NCI-H510A treated with DMSO at 0.1 percent for 48 hours (cell line): ENCODE measurements at places on chromosomes 4 and X.
A peak's percentile ranks its signal among the peaks of the same experiment; 100 is the strongest.

DNA sequence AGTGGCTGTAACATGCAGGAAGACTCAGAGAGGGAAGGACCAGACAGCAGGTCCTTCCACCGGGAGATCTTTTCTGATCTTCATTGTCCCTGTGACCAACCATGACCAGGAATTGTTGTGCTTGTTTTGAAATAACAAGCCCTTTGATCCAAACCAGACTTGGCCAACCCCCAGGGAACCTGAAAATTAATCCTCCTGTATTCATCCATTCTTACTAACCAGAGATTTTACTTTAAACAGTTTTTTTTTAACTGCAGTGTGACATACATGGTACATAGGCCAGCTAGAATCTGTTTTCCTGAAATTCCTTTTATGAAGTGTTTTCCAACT lies 4.0 kb downstream of the WFS1 start:
- DNase-seq: no peak

DNA sequence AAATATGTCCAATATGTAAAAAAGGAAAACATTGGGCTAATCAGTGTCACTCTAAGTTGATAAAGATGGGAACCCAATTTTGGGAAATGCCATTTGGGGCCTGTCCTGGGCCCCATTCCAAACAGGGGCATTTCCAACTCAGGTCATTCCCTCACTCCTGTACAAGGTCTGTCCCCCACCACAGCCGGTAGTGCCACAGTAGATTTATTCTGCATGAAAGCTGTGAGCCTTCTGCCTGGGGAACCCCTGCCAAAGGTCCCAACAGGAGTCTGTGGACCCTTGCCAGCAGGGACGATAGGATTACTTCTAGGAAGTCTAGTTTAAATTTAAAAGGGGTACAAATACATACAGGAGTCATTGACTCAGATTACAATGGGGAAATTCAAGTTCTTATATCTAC lies 317.6 kb upstream of the GNPDA2 start:
- DNase-seq: no peak

DNA sequence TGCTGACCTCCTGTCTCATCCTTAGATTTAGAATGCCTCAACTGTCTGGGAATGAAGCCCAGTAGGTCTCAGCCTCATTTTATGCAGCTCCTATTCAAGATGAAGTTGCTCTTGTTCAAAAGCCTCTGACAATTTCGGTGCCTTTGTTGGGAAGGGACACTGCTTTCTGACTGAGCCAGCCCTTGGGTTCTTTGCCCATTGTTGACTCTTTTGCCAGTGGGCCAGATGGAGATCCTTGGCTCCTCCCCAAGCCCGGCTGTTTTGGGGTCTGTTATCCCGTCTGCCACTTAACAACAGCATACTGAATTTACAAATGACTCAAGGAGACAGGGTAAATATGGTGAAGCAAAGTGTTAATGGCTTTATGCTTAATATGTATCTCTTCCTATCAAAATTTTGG lies 58.3 kb upstream of the PRKX start:
- no peak for DNase-seq

DNA sequence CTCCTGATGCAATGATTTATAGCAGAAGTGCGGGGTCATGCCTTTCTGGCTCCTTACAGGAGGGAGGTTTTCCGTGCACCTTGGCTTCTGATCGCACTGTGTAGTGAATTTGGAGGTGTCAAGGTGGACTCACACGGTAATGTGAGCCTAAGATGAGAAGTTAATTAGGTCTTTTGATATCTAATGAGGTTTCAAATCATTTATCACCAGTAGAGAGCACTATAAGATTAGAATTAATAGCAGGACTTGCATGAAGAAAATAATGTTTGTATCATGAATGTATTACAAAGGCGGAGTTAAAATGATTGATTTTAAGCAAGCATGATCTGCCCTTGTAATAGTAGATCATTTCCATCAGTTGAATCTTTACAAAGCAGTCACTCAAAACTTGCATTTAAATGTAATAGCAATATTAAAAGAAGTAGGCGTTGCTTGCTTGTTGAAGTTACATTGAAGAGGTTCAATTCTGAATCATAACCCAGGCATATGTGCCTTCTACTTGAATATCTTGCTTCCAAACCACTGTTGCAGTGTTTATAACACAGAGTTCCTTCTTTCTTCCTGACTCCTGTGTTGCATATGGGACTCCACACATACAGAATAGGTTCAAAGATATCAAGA lies 152.1 kb downstream of the FMR1NB start:
- DNase-seq: no peak

- DNase-seq: no peak
Observed at GRCh38 chrX:13373431-13374187, 53.8 kb upstream of the ATXN3L start.

DNA sequence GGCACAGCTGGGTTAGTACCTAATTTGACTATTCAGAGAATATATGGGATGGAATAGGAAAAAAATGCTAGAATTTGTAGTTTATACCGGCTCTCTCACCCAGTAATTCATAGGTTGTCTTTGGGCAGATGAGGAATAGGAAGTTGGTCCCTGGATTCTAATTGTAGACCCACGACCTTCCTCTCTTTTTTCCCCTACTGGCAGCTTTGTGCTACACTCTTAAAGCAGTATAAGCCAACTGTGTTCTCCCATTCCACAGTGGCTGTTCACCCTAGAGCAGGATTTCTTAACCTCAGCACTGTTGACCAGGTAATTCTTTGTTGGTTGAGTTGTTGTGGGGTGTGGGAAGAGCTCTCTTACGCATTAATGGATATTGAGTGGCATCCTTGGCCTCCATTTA lies 92.9 kb downstream of the FNIP2 start:
- no peak for DNase-seq

DNA sequence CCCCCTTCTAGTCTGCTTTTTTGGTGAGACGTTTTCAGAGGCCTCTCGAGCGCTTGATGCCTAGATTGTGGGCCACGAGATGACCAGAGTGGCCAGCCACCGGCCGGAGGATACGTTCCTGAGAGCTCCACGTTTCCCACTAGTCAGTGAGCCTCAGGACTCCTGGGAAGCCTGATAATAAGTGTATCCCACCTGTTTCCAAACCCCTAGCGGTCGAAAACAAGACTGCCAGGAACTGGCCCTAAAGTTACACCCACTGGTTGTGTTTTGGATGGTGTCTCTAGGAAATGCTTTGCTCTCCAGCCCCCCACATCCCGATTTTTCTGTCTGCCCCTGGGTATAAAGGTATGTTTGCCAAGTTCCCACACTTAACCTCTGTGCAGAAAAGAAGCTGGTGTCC lies 4.6 kb upstream of the RS1 start:
- peak; percentile 23 for DNase-seq

DNA sequence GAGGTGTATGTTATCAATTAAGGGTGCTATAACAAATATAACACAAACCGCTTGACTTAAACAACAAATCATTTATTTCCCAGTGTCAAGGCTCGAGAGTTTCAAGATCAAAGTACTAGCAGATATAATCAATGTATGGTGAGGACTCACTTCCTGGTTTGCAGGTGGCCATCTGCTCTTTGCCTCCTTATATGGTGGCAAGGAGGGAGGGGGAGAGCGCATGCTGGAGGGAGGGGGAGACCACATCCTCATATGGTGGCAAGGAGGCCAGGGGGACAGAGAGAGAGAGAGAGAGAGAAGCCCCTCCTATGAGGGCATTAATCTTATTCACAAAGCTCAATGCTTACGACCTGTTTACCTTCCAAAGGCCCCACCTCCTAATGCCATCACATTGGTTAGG lies 372.3 kb upstream of the SPOCK3 start:
- DNase-seq: peak; percentile 46

DNA sequence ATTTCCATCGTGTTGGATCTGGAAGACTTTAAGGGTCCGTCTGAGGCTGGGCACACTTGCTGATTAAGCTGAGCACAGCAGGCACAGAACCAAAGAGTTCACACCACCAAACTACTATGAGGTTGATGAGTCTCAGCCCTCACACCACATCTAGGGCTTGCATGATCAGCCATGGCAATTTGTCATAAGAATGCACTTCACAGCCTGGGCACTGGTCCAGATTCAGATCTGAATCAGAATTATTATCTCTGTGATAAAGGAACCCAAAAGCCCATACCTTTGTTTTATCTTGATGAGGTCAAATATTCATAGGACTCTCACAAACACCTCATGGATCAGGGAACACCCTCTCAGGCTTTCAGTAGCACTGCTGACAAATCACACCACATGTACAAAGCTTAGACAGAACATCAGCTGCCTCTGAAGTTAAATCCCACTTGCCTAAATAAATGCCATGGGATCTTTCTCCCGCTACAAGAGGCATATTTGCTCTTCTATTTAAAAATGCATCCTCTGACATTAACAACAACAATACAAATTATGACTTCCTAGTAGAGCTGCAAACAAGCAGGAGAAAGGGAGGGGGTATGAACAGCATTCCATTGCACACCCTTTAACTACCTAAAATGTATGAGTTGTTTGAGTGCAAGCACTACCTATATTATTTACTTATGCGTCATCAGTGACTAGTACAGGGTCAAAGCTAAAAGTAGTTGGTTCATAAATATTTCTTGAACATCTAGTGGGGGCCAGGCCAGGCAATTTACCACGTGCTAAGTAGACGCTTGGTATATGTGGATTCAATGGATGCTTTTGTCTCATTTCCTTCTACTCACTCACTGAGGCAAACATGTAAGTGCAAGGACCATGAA lies 186.3 kb upstream of the FGF13 start:
- no peak for DNase-seq

DNA sequence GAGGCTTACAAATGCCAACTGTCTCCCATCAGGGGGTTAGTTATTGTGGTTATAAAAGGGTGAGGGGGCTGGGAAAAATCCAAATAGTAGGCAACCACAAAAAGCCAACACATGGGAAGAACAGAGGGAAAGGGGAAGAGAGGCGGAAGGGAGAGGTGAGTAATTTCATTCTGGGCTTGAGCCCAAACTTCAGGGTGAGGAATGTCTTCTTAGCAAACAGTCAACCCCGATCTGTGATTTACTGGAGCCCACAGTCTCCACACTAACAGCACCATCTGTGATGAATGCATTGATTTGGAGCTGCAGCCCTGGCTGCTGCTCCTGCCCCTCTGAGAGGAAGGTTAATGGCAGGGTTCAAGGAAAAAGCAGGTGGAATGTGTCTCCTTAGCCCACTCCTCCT lies 162.2 kb upstream of the GPR101 start:
- no peak for DNase-seq

- no peak for DNase-seq
Observed at GRCh38 chr4:90844241-90844640, 717.0 kb downstream of the CCSER1 start.

- DNase-seq: no peak
Observed at GRCh38 chr4:168119890-168120289, 27.6 kb downstream of the ANXA10 start.

DNA sequence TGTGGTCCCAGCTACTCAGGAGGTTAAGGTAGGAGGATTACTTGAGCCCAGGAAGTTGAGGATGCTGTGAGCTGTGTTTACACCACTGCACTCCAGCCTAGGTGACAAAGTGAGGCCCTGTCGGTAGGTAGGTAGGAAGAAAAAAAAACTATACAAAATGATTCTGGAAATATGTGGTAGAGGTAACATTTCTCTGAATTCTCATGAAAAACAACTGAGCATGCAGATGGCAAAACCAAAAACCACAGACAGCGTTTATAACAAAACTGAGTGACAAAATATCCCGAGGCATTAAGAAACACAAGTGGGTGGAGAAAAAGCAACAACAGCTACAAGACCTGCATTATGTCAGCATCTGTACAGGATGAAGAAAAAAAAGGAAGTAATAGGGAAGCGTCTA lies 211.7 kb downstream of the DLG3 start:
- DNase-seq: no peak

DNA sequence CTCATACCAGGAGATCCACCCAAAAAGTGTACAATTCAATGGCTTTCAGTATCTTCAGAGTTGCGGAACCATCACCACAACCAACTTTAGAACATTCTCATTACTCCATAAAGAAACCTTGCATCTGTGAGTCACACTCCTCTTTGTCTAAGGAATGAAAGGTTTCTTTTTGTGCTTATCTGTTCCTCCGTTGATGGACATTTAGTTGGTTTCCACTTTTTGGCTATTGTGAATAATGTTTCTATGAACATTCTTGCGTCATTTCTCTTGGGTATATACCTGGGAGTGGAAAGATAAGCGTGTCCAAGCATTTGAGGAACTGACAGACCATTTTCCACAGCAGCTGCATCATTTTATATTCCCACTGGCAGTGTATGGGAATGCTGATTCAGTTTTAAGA lies 10.6 kb downstream of the FAM184B start:
- DNase-seq: no peak

DNA sequence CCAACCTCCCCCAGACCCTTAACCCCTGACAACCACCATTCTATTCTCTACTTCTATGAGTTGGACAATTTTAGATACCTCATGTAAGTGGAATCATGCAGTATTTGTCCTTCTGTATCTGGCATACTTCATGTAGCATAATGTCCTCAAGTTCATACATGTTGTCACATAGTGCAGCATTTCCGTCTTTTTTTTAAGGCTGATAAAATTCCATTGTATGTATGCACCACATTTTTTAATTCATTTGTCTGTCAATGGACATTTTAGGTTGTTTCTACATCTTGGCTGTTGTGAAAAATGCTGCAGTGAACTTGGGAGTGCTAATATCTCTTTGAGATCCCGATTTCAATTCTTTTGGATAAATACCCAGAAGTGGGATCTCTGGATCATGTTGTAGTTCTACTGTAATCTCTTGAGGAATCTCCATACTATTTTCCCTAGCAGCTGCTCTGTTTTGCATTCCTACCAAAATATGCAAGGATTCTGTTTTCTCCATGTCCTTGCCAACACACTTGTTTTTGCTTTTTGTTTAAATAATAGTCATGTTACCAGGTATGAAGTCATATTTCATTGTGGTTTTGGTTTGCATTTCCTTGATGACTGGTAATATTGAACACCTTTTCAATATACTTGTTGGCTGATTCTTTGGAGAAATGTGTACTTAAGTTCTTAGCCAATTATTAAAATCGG lies 48.8 kb upstream of the ADAD1 start:
- no peak for DNase-seq

- no peak for DNase-seq
Observed at GRCh38 chr4:30770049-30770549, 49.9 kb downstream of the PCDH7 start.

DNA sequence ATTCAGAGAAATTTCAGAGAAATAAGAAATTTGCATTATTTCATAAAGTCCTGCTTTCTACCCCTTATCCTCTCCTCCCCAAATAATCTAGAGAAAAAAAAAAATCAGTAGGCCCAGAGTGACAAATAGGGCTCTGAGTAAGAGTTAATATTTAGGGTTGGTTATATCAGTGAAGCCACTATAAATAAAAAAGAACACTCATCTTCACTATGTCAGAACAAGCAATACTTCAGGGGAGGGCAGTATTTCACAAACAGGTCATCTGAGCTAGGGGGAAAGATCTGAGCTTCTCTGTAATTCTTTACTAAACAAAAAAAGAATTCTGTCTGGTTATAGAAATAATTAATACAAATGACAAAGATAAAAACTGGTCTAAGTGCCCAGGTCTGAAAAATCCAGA lies 39.4 kb downstream of the PDE5A start:
- no peak for DNase-seq

- DNase-seq: no peak
Observed at GRCh38 chrX:17474892-17475291, 99.9 kb downstream of the NHS start.

- no peak for DNase-seq
Observed at GRCh38 chrX:67693928-67694327, 150.1 kb downstream of the AR start.
